IMR-90 (cell line): ENCODE measurements at places on chromosomes 5 and 9. TPM values are rescaled to one million over a fixed set of nuclear protein-coding genes. Genes with fewer than 3 reads are reported as not detected.

LVRN gene
- total RNA-seq: under 0.01 and 0.18 TPM in 2 replicates

FAM193B gene
- total RNA-seq: 8.1 and 9.5 TPM in 2 replicates

FRRS1L gene
- total RNA-seq: under 0.01 TPM in 1 of 2 replicates, not detected in the other

SV2C gene
- total RNA-seq: not detected in 2 replicates

- H3K27me3 ChIP-seq: no peaks in the 10 kb centered on the region
- no peaks in the 10 kb centered on the region for H3K36me3 ChIP-seq
- DNase-seq: no peak
- no peak overlapping the region for H3K27ac ChIP-seq
- H3K4me3 ChIP-seq: no peak overlapping the region
- no peaks in the 10 kb centered on the region for H3K4me1 ChIP-seq
Observed at GRCh38 chr9:90840696-90841095, 39.1 kb downstream of the SYK start.

GRCh38 chr5:103582364-103582763 is 19.8 kb upstream of the NUDT12 start:
- DNase-seq: peak; percentile 50
- H3K27ac ChIP-seq: no peak overlapping the region
- no peaks in the 10 kb centered on the region for H3K27me3 ChIP-seq

DNA sequence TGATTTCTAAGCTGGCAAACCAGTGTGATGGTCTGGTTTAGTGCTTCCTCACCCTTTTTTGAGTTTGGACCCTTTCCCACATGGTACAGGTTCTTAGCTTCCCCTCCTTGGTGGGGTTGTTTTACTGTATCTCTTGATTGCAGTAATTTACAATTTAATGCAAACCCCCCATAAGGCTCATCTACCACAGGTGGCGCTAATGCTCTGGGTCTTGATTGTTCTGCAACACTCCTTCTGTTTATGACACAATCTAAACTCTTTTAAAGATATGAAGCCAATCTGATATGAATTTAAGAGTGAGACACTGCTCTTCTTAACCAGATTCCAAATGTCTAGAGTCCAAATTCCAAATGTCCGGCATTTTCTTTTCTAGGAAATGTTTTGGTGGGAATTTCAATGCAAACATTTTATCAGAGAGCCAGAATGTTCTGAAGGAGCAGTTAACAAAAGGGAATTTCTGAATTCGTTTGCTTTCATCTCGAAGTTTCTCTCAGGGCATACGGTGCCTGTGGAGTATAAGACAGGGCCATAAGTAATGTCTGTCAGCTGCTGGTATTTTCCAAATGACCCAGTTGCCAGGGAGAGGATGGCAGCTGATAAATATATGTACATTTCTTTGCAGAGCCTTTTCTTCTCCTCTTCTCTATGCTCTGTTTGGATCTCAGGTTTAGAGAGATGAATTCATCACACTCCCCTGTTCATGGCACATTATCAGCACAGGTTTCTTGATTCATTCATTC is 246.8 kb downstream of the ARHGAP26 start:
- H3K4me1 ChIP-seq: peaks cover 6% of the 10 kb centered on the region
- no peak overlapping the region for H3K4me3 ChIP-seq
- H3K36me3 ChIP-seq: no peaks in the 10 kb centered on the region
- H3K27ac ChIP-seq: no peak overlapping the region
- peak; percentile 75 for DNase-seq
- no peaks in the 10 kb centered on the region for H3K27me3 ChIP-seq

DNA sequence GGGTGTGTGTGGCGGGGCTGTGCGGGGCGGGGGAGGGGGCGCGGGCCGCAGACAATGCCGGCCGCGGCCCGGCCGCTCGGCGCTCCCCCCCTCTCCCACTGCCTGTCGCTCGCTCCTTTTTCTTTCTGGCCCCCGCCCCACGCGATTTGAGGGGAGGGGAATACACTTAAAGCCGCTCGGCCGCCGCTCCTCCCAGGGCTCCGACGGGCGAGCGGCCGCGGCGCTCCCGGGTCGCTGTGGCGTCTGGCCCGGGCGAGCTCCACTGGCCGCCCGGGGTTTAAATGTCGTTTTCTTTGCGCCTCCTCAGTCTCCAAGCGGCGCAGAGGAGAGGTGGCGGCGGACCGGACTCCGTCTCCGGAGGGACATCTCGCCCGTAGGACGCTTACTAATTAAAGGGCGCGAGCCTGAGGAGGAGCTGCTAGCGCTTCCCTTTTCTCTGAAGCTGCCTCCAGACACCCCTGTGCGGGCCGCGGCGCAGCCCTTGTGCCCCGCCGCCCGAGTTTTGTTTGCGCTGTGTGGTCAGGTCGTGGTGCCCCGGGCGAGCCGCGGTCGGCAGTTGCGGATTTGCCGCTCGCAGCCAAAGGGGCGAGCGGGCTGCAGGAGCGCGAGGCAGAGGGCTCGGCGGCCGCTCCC is 1.4 kb downstream of the ZSWIM6 start:
- H3K4me3 ChIP-seq: peak overlapping the region; percentile 96
- H3K27ac ChIP-seq: peak overlapping the region; percentile 89
- H3K27me3 ChIP-seq: no peaks in the 10 kb centered on the region
- DNase-seq: no peak
- peaks cover 2% of the 10 kb centered on the region; the same call in 1 of the 2 replicates for H3K36me3 ChIP-seq

- H3K27me3 ChIP-seq: no peaks in the 10 kb centered on the region
- no peak overlapping the region for H3K4me3 ChIP-seq
- peaks cover 2% of the 10 kb centered on the region; the same call in 1 of the 2 replicates for H3K4me1 ChIP-seq
Observed at GRCh38 chr9:111274737-111275136, 55.3 kb downstream of the OR2K2 start.

DNA sequence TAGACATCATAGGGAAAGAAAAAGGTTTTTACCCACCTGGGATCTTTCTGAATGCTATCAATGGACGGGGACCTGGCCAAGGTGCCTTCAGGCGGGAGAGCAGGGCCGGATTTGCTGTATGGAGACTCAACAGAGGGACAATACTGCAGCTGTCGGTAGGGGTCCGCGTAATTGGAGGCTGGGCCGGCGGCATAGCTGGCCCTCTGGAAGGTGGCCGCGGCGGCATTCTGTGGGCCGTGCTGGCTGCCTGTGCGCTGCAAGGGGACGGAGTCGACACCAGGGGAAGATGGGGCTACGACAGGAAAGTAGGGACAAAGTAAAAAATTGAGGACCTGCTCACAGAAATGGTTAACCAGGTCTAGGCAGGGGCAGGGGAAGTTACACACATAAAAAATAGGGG is 557.9 kb downstream of the CTNND2 start:
- no peak overlapping the region for H3K27ac ChIP-seq
- no peaks in the 10 kb centered on the region for H3K4me1 ChIP-seq
- no peak overlapping the region for H3K4me3 ChIP-seq

- no peaks in the 10 kb centered on the region for H3K27me3 ChIP-seq
- H3K4me1 ChIP-seq: peaks cover 6% of the 10 kb centered on the region
- H3K4me3 ChIP-seq: no peak overlapping the region
- H3K36me3 ChIP-seq: peaks cover 8% of the 10 kb centered on the region
- H3K27ac ChIP-seq: peak overlapping the region; percentile 3; the same call in 1 of the 2 replicates
Observed at GRCh38 chr5:71601222-71602026, 14.3 kb downstream of the MCCC2 start.

DNA sequence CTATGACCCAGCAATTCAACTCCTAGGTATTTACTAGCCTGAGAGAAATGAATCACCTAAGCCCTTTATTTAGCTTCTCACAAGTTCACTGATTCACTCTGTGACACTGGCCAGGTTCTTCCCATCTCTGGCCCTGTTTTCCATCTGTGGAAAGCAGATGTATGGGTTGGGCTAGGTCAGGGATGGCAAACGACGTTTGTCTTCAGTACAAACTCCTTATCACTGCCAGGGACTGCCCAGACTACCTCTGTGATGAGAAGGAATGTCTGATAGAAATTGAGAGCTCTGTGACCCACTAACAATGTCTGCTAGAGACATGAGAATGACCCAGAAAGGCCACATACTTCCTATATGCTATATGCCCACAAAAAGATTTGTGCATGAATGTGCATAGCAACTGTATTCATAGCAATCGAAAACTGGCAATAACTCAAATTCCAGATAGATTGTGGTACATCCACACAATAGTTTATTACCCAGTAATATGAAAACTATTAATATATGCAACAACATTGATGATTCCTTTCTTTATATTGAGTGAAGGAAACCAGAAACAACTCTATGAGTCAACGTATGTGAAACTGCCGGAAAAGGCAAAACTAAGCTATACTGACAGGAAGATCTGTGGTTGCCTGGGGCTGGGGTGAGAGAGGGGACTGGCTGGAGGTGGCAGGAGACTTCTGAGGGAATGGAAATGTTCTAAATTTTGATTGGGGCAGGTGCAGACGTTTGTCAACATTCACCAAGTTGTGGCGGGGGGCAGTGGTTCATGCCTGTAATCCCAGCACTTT is 32.0 kb upstream of the ADAM19 start:
- no peak overlapping the region for H3K4me3 ChIP-seq
- H3K27me3 ChIP-seq: no peaks in the 10 kb centered on the region
- no peaks in the 10 kb centered on the region for H3K36me3 ChIP-seq
- H3K27ac ChIP-seq: no peak overlapping the region
- H3K4me1 ChIP-seq: peaks cover 13% of the 10 kb centered on the region

DNA sequence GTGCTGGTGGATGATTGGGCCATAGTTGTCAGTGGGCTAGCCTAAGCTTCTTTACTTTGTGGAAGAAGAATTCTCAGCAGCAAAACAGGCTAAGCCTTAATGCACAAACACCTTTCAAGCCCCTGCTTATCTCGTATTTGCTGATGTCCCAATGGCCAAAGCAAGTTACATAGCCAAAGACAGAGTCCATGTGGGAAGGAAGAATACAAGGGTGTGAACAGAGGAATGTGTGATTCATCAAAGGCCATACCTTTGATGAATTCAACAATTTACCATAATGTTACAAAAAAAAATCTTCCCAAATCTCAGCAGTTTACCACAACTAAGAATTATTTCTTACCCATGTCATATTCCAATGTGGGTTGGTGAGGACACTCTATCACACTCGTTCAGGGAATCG is 1.2 kb upstream of the YTHDC2 start:
- DNase-seq: no peak
- no peaks in the 10 kb centered on the region for H3K27me3 ChIP-seq
- H3K4me3 ChIP-seq: no peak overlapping the region

DNA sequence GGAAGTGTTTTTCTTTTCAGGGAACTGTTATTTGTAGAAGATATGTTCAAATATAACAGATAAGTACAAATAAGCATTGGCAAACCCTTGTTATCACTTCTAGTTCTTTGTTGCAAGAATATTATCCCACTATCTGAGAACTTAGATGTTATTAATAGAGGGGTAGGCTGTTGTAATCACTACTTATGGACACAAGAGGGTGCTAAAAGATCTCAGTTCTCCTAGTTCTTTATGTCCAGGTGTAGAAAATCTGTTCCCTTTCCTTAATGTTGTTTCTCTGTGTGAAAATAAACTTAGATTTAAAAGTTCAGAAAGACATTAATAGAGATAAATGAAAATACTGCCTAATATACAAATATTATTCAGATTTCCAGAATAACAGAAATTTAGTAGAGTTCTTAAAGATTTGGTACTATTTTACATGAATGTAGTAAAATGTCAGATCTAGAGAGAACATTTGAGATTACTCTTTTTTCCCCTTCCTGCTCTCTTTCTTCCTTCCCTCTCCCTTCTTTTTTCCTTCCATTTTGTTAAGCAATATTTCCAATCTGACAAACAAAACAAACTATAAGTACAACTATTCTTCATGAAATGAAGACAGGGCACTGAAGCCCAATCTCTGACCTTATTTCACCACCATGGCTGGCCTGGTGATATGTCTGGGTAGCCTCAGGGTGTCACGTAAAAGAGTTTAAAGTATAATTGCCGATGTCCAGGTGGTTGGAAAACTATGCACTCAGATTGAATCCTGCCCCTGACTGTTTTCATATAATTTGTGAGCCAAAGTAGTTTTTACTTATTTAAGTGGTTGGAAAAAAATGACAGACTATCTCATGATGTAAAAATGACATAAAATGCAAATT is 43.6 kb upstream of the C5orf46 start:
- no peak overlapping the region for H3K4me3 ChIP-seq
- no peaks in the 10 kb centered on the region for H3K27me3 ChIP-seq
- no peaks in the 10 kb centered on the region for H3K36me3 ChIP-seq
- H3K27ac ChIP-seq: no peak overlapping the region

GRCh38 chr5:61450493-61451279 is 118.6 kb downstream of the ZSWIM6 start:
- peaks cover 9% of the 10 kb centered on the region for H3K4me1 ChIP-seq
- H3K36me3 ChIP-seq: peaks cover 4% of the 10 kb centered on the region; the same call in 1 of the 2 replicates
- no peak overlapping the region for H3K4me3 ChIP-seq
- peak overlapping the region; percentile 50; the same call in 1 of the 2 replicates for H3K27ac ChIP-seq

GRCh38 chr5:146680846-146681584 is 165.0 kb upstream of the GPR151 start:
- H3K27ac ChIP-seq: no peak overlapping the region
- no peak overlapping the region for H3K4me3 ChIP-seq
- no peaks in the 10 kb centered on the region for H3K4me1 ChIP-seq
- no peak for DNase-seq

GRCh38 chr9:135994501-135995192 is 33.5 kb upstream of the UBAC1 start:
- H3K36me3 ChIP-seq: no peaks in the 10 kb centered on the region
- no peak overlapping the region for H3K4me3 ChIP-seq
- peaks cover 21% of the 10 kb centered on the region for H3K4me1 ChIP-seq
- H3K27ac ChIP-seq: no peak overlapping the region
- no peaks in the 10 kb centered on the region for H3K27me3 ChIP-seq

DNA sequence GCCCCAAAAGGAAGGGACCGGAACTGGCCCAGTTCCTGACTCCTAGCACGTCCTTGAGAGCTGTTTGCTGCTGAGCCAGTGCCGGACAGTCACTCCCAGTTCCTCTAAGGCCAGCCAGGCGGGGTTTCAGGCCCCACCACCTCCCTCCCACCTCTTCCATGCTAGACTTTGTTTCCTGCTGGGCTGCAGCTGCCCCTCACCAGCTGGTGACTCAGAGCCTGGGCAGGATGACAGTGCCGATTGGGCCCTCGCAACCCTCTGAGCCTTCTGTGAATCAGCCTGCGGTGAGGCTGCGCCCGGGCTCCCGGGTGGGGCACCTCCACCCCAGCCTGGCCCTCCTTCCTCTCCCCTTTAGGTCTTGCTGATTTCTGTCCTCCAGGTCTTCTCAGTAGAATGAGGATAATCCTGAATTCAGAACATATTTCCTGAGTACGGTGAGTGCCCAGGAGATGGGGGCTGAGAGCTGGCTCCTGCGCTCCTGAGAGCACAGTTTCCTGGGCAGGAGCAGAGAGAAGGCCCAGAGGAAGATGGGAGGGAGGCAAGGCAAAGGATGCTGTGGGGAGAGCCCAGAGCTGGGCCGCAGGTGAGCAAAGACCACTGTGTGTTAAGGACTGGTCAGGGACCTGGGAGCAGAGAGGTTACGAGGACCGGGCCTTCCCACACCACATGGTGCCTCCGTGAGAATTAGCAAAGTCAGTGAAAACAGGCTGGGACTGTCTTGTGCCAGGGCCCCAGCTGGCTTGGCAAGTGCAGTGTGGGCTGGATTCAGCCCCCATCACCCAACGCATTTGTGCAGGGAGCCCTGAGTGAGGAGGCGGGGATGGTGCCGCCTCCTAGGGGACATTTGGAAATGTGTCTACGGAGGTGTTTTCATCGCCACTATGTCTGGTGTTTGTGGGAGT is 32.9 kb upstream of the STXBP1 start:
- peaks cover 25% of the 10 kb centered on the region for H3K4me1 ChIP-seq
- DNase-seq: peak; percentile 98
- H3K4me3 ChIP-seq: peak overlapping the region; percentile 33
- no peaks in the 10 kb centered on the region for H3K36me3 ChIP-seq
- peak overlapping the region; percentile 93 for H3K27ac ChIP-seq
